ENCODE measurements at places on chromosomes 11 and 22.

GRCh38 chr11:78902771-78903507, 328.3 kb upstream of the NARS2 start:
- peak; percentile 1 for DNase-seq

DNA sequence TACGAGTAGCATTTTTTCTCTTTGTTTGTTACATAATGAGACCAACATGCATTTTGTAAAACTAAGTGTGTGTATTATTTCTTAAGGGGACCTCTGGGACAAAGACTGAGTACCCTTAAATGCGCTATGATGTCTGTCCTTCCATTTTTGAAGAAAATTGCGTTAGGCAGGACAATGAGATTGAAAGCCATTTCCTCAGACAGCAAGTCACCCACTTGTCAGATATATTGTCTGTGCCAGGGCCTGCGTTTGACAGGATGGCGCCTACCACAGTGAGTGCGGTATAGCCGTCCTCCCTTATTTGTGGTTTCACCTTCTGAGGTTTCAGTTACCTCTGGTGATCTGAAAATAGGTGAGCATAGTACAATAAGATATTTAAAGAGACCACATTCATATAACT, 2.2 kb downstream of the AP2A2 start:
- DNase-seq: peak; percentile 25

DNA sequence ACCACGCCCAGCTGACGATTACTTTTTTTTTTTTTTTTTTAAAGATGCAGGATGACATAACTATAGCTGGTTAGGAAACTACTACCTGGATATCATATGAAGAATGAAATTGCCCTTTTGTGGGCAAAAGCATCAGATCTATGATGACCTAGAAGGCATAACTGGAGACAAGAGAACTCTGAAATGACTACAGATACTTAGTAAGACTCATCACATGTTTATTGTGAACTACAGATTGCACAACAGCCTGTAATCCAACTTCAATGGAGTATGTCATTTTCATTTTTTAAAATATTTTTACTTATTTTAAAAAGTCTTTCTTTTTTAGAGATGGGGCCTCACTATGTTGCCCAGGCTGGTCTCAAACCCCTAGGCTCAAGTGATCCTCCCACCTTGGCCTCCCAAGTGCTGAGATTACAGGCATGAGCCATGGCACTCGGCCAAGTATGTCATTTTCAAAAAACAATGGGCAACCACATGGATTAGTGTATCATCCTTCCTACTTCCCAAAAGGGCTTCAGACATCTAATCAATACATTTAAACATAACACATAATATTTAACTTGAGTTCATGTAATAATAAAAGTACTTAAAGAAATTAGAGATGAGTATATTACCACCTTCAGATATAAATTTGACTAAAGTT, 3.3 kb downstream of the MTMR2 start:
- no peak for DNase-seq

GRCh38 chr11:86737737-86738136, 62.6 kb upstream of the PRSS23 start:
- no peak for DNase-seq

- peak; percentile 98 for DNase-seq
Measured at GRCh38 chr11:65888163-65888814, at the start of gene FIBP. Gene FIBP, minus strand, starts transcription at chr11:65888471. Its CDS starts 53 bp downstream, at chr11:65888418.

DNA sequence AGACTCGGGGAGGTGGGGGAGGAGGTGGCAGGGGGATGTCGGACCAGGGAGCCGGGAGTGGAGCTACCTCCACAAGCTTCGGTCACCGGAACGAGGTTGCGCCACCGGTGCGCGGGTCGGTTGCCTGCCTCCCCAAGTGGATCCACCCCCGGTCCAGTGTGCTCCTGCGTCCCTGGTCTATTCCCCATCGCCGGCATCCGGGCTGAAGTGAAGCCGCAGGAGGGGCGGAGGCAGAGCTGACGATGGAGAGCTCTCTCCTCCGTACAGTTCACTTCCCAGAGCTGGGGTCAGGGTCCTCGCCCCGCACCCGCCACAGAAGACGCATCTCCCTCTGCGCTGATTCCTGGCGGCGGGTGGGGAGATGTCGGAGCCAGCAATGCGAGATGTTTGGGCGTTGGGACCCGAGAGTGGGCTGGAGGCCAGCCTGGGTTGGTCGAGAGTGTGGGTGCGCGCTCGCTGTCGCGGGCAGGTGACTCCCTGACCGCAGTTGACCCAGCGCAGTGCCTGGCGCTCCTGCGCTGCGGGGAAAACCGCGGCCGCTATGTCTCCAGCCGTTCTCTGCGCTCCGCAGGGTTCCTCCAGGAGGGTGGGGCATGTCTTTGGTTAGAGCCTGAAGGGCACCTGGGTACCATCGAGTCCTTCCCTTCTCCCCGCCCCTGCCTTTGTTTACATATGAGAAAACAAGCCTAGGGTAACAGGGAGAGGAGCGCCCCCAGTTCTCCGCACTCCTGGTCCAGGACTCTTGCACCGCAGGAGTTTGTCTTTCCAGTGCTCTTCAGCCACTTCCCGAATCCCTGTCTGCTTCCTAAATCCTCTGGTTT, 1.7 kb downstream of the C11orf96 start:
- peak; percentile 44 for DNase-seq

GRCh38 chr11:45610627-45611026, 54.8 kb downstream of the CHST1 start:
- DNase-seq: no peak

DNA sequence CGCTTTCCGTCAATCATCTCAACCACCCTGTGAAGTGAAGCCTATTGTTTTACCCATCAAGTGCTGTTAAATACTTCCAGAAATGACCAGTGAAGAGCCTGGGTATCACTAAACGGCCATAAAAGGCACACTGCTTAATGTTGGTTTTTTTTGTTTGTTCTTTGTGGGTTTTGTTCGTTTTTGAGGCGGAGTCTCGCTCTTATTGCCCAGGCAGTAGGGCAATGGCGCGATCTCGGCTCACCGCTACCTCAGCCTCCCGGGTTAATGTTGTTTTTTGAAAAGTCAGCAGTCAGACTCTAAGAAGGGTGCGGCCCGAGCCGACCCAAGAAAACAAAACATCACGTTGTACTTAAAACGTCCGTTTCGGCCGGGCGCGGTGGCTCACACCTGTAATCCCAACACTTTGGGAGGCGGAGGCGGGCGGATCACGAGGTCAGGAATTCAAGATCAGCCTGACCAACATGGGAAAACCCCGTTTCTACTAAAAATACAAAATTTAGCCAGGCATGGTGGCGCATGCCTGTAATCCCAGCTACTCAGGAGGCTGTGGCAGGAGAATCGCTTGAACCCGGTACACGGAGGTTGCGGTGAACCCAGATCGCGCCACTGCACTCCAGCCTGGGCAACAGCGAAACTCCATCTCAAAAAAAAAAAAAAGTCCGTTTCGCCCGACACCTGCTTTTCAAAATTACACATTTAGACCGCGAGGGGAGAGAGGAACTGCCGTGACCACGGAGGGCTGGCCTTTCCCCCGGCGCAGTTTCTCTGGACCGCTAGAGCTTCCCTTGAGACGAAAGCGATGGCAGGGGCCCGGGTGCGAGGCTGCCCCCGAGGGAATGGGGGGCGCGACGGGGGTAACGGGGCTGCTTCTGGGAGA, 714 bp downstream of the CD59 start:
- DNase-seq: peak; percentile 52

DNA sequence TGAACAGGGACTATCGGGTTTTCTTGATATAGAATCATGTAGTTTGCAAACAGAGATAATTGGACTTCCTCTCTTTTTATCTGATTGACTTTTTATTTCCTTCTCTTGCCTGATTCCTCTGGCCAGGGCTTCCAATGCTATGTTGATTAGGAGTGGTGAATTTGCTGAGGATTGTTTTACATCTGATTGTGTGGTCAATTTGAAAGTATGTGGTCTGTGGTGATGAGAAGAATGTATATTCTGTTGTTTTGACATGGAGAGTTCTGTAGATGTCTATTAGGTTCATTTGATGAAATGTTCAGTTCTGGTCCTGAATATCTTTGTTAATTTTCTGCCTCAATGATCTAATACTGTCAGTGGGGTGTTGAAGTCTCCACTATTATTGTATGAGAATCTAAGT, 713.2 kb upstream of the CCDC179 start:
- DNase-seq: no peak

GRCh38 chr11:121018746-121019145, 5.2 kb upstream of the TBCEL start:
- DNase-seq: no peak

DNA sequence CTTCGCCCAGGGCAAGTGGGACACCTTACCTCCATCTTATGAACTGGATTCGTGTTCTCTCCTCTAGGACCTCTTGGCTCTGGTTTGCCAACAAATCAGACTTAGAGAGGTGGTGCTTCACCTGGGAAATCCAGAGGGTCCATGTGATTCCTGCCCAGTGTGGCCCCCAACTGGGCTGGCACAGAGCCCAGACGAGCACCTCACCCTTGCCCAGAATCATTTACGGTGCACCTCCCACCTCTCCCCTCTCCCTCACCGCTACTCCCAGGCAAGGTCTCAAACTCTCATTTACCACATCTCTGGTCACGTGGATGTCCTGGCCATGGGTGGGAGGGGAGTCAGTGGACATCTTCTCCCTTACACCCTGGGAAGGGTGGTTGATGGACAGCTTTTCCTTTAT, 1.1 kb downstream of the SPATA19 start:
- no peak for DNase-seq

GRCh38 chr22:40182231-40182835, 4.6 kb downstream of the TNRC6B start:
- DNase-seq: no peak

DNA sequence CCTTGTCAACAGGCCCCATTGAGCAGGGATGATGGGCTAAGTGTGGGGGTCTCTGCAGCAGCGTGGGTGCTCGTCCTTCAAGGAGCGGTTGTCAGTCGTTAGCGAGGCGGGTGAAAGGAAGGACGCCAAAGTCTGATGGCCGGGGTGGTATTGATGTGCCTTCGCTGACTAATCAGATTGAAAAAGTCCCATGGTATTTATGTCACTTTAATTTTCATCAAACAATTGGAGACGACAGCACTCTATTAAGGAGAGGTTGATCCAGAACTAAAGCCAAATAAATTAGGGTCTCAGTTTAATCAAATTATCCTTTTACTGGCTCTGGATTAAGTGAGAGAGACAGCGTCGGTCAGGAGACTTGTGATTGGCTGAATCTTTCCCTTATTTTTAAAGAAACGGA, 9.6 kb downstream of the HTATIP2 start:
- DNase-seq: no peak

- no peak for DNase-seq
Measured at GRCh38 chr11:95487938-95488337, 256.9 kb upstream of the SESN3 start.

DNA sequence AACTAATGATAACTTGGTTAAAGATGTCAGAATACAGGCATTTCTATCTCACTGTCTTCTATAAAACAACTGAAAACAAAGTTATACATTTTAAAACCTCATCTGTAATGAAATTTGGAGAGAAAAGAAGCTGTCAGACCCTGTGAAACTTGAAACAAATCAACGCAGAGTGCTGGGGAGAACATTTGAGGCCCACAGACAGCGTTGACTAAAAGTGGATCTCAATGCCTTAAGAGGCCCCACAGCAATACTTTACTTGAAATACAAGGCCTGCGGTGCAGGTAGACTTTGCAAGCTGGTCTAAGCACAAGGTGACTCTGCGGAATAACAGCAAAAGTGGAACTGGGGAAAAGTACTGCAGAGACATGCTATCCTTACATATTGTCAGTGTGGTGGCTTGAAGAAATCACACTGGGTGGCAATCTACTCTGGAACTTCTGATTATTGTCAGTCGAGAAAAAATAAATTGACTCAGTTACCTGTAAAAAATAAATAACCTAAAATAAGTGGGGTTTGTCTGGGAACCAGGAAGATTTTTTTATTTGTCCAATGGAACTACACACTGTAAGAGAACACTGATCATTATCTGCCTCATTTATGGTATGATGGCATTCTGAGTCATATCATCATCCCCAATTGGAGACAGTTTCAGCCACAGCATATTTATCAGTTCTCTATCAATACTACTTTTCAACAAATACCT, 138.9 kb downstream of the LUZP2 start:
- no peak for DNase-seq

DNA sequence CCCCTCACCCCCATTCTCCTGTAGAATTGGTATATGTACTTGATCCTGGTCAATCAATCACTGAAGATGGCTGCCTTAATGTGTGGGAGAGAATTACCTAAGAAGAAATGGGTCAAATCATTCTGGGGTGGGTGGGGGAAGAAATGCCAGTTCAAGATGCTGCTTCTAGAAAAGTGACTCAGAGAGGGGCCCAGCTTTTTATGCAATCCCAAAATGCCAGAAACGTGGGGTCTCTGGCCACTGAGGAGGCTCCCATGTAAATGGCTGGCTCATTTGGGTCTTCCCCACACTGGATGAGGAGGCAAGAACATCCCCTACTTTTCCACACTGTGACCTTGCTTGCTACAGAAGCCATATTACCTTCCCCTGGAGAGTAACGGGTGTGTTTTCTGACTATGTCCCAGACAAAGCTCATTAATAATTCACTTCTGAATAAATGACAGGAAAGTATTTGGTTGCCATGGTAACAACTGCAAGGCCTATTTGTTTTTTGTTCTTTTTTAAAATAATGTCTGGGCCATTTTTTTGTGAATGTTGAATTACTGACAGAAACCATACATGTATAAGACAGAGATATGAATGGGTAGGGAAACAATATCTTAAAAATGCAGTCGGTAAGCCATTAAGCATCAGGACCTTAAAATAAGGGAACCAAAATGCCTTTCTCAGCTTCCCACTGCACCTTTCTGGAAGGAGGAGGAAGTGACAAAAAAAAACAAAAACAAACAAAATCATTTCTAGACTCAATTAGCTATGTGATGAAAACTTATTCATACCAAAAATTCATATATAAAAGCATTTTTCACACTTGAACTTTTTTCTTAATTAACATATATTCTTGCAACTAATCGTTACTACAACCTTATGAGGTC, 32.0 kb downstream of the SLC1A2 start:
- DNase-seq: no peak

GRCh38 chr22:29951791-29952413, 68.9 kb downstream of the MTMR3 start:
- DNase-seq: no peak

GRCh38 chr11:35343033-35343598, 76.2 kb downstream of the SLC1A2 start:
- DNase-seq: peak; percentile 40

GRCh38 chr11:65786786-65787636, at the start of gene OVOL1:
Gene OVOL1, plus strand, starts transcription at chr11:65787063. Its CDS starts 311 bp downstream, at chr11:65787374.
- no peak for DNase-seq

- DNase-seq: no peak
Measured at GRCh38 chr11:2958251-2958650, 29.0 kb upstream of the PHLDA2 start.

GRCh38 chr22:31945443-31945855, 1.1 kb downstream of the YWHAH start:
- DNase-seq: no peak

GRCh38 chr22:49607821-49608220, 219.9 kb downstream of the BRD1 start:
- no peak for DNase-seq

DNA sequence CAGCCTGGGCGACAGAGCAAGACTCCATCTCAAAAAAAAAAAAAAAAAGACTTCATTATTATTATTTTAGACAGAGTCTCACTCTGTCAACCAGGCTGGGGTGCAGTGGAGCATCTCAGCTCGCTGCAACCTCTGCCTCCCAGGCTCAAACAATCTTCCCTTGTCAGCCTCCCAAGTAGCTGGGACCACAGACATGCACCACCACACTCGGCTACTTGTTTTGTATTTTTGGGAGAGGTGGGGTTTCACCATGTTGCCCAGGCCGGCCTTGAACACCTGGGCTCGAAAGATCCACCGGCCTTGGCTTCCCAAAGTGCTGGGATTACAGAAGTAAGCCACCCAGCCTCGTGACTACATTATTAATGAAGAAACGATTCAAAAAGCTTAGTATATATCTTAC, 5.3 kb upstream of the TYMP start:
- DNase-seq: no peak
